ENCODE measurements at places on chromosomes 4 and X.
A peak's percentile ranks its signal among the peaks of the same experiment; 100 is the strongest.

DNA sequence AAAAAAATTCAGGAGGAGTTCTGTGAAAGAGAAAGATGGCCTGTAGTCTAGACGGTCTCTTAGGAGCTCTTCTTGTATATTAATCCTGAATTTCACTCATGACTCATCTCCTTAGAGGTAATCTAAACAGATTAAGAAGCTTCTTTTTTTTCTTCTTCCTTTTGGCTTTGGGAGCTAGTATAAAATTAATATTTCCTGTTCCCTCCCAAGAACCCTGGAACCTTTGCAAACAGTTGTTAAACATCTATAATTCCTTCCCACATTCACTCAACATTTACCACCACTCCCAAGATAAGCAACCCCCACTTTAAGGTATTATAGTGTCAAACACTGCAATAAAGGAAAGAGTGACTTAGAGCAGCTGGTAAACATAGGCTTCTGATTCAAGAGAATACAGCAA is 146.4 kb upstream of the EDNRA start:
- no peak for DNase-seq

GRCh38 chr4:184382189-184382846 is 92.0 kb downstream of the IRF2 start:
- DNase-seq, result no peak

DNA sequence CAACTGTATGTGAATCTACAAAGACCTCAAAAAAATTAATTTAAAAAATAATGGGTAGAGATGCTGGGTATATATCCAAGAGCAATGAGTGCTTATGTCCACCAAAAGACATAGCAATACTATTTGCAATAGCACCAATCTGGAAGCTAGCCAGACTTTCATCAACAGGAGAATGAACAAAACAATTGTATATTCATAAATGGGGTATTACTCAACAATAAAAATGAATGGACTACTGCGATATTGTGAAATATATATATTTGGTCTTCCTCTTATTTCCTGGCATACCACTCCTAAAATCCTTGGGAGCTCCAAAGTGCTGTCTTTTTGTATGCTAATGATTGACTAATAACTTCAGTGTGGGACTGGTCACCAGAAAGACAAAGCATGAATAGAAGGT is 77.5 kb downstream of the MSN start:
- no peak for DNase-seq

GRCh38 chrX:42290608-42291007 is 367.3 kb upstream of the CASK start:
- no peak for DNase-seq

DNA sequence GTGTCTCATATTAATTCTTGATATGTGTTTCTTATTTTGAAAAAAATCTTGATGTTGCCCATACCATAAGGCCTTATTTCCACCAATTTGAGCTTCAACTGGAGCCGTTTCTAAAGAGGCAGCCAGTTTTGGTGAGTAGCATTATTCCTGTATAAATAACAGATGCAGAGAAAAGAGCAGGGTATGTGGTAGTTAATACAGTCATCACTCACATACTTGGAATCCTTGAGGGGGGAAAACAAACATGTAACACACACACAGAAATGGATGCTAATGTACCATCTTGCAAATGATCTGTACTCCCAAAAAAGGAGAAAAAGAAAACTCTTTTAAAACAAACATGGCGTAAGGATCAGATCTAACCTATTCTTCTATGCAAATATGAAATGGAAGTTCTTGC is 389.7 kb downstream of the GPM6A start:
- DNase-seq, result no peak

GRCh38 chr4:184028561-184029374 is 123.7 kb downstream of the STOX2 start:
- no peak for DNase-seq

DNA sequence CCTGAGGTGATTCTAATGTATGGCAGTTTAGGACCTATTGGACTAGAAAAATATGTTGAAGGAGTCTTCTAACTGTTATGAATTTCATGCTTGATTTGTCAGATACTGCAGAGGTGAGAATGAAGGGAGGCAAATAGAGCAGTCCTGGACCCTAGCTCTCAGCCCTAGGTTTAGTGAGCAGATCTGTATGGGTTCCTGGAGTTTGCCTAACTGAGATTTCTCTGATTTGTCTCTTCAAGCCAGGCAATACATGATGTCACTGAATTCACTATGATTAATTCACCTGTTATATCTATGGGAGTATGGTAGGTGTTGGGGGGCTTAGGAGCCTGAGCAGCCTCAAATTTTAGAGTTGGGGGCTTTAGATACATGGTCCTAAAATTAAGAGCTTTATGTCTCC is 2.6 kb downstream of the MND1 start:
- DNase-seq, result no peak

DNA sequence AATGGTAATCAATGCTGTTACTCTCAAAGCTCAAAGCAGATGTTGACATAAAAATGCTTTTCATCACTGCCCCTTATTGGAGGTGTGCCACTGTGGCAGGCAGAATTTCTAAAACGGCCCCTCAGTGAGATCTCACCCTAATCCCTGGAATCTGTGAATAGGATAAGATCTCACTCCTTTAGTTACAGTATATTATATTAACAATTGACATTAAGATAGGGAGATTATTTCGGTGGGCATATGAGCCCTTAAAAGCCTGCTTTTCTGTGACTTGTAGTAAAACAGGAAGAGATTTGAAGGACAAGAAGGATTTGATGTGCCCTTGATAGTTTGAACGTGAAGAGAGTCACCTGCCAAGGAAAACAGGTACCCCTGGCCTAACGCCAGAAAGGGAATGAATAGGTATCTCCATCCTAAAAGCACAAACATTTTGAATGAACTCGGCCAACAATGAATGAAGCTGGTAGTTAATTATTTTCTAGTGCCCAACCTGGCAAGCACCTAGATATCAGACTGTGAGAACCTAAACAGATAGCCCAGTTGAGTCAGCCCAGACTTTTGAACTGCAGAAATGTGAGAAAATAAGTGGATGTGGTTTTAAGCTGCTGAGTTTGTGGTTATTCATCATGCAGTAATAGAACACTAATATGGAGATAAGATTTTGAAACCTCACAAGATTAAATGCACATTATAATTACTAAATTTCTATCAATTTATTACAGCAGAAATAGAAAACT is 881.6 kb downstream of the PCDH18 start:
- no peak for DNase-seq

GRCh38 chrX:13263560-13264251 is 56.1 kb downstream of the ATXN3L start:
- DNase-seq, result no peak

DNA sequence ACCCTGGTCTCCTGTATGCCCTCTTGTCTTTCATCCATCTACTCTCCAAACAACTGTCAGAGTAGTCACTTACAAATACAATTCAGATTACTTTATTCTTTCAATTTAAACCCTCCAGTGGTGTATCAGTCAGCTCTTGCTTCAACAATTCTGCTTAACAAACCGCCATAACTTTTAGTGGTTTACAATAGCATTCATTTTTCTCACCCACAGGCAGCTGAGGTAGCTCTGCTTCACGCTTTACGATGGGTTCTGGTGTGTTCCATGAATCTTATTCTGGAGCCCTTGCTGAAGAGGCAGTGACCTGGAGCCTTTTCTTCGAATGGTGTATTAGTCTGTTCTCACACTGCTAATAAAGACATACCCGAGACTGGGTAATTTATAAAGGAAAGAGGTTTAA is 86.2 kb upstream of the CAMK2D start:
- DNase-seq, result no peak

- DNase-seq, result no peak
These were observed 9.1 kb upstream of the ARHGEF38 start for GRCh38 chr4:105543346-105543745.

GRCh38 chr4:128285085-128285997 is 2.3 kb downstream of the PGRMC2 start:
- no peak for DNase-seq

DNA sequence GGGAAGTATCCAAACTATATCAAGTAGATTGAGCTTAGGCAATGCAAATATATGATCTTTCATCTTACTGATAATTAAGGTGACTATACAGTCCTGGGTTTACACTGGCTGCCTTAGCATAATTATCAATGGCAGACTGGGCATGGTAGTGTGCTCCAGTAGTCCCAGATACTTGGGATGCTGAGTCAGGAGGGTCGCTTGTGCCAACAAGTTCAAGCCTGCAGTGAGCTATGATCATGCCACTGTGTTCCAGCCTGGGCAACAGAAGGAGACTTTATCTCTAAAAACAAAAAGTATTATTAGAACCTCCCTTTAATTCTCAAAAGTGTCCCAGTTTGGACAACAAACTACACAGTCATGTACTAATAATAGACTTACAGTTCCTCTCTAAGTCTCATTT is 99.4 kb upstream of the RASGEF1B start:
- no peak for DNase-seq

DNA sequence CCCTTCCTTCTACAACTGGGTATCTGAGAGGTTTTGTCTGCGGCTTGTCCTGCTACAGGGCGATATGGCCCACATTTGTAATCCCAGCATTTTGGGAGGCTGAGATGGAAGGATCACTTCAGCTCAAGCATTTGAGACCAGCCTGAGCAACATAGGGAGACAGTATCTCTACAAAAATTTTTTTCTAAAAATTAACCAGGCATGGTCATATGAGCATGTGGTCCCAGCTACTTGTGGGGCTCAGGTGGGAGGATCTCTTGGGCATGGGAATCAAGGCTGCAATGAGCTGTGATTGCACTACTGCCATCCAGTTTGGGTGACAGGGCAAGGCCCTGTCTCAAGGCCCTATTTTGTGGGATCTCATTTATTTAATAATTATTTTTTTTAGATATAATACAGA is 420.6 kb upstream of the PABPC4L start:
- DNase-seq, result no peak

- DNase-seq, result no peak
These were observed 56.7 kb downstream of the FAM114A1 start for GRCh38 chr4:38924353-38924752.

- no peak for DNase-seq
These were observed 322.9 kb downstream of the RAPGEF2 start for GRCh38 chr4:159425737-159426305.

- DNase-seq, result no peak
These were observed 104.0 kb upstream of the MBNL3 start for GRCh38 chrX:132592880-132593279.

DNA sequence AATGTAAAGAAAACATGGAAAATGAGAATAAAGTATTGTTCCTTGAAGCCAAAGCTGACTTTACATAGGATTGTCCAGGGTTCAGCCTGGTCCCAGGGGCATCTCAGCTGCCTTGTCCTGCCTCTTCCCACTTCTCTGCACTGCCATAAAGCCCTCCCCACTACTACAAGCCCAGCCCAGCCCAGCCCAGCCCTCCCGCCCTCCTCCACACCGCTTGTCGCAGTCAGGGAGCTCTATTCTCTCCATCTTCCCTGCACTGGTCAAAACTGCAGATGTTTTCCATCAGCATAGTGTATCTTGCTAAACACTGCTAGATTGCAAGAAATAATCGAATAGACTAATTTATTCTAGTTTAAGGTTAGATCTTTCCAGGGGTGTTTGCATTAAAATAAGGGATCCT is 100.3 kb downstream of the TENM3 start:
- no peak for DNase-seq

DNA sequence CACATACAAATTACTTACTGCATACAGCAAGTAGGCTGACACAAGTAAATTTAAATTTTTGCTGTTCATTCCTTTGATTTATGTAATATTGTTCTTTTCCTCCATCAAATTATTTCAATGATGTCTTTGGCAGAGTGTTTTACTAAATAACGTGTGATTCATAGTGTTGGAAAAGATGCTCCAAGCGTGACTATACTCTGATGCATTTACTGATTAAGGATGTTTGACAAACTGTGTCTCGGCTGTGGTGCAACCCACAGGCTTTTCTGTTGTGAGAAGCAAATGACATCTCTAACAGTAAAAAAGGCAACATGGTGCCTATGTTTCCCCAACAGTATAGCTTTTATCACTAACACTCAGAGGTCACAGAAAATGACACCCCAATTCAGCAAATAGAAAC is 540.9 kb downstream of the PPP4R3C start:
- DNase-seq, result no peak

GRCh38 chr4:83724485-83725335 is 188.8 kb downstream of the GPAT3 start:
- DNase-seq, result no peak

- DNase-seq, result no peak
These were observed 412.1 kb downstream of the UBE2NL start for GRCh38 chrX:144295921-144296320.

DNA sequence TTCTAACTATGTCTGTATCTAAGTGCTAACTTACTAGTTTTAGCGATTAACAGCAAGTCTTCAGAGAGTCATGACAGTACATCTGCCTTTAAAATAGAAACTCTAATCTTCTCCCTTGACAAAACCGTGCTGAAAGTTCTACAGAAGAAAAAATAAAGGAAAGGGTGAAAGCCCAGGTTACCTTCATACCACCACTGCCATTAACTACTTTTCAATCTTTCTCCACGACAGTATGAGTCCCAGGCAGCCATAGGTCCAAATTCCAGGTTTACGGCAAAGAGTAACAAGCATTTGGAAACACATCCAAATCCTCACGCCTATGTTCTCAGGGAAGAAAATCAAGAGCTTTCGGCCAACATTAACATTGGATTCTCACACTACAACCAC is 12.4 kb upstream of the ZCCHC13 start:
- no peak for DNase-seq

GRCh38 chr4:61771056-61771455 is 570.9 kb downstream of the ADGRL3 start:
- no peak for DNase-seq

GRCh38 chr4:108738003-108738706 is 24.7 kb downstream of the ETNPPL start:
- no peak for DNase-seq

DNA sequence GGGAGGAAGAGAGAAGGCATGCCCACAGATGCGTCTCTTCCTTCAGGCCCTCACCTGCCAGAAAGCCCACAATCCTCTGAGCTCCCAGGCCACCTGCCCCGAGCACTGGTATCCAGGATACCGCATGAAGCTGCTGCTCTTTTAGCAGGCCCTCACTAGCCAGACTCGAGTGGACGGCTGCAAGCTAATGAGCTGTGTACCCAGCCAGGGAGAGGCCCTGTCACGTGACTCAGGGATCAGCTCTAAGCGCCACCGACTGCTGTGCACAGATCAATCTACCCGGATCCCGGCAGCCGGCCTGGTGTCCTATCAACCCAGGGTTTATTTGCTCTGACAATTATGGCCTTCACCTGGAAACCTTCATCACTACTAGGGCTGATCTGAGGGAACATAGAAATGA is 39.0 kb downstream of the BCOR start:
- DNase-seq, result no peak

GRCh38 chr4:965048-965765 is 8.2 kb downstream of the DGKQ start:
- DNase-seq, result no peak

- peak; percentile 5 for DNase-seq
These were observed 608 bp downstream of the RAPGEF2 start for GRCh38 chr4:159103384-159103990.

DNA sequence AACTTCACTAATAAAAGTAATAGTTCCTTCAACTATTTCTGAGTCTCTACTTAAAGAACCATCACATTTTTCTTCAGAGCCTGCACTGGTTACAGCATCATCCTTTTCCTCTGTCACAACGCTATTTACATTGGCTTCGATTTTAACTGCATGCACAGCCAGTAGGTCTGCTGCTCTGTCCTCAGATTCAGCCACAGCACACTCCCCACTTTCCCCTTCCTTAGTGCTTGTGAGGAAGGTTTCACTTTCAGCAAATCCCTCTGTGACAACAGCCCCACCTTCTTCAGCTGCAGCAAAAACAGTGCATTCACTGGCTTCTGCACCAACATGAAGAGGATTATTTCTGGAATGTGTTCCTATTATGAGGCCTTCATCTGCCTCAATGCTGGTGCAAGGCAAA is 25.7 kb downstream of the BOD1L1 start:
- no peak for DNase-seq
